Thoracic aorta (tissue), 2 donors: ENCODE measurements at places on chromosomes 7 and 10.

DNA sequence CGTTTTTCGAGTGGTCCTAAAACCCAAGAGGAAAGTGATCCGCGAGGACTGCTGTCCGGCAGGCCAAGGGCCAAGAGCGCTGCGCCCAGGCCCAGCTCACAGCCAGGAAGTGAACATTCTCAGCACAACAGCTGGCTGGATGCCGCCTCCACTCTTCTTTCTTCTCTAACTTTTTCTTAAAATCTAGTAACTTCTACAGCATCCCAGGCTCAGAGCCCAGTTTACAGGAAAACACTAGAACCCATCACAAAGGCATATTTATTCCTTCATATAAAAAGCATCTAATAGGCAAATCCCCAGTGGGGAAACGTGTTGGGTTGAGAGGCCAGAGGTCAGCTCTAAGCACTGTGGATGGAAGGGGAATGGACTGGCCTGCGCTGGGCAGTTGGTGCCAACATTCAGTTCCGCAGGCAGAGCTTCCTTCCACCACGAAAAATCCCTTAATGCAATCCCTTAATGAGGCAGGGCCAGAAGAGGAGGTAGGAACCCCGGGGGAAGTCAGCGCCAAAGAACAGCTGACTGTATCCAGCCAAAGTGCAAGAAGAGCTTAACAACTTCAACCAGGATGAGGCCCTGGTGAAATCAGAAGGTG is 74.8 kb downstream of the ZRANB1 start:
- DNase-seq = no peak

DNA sequence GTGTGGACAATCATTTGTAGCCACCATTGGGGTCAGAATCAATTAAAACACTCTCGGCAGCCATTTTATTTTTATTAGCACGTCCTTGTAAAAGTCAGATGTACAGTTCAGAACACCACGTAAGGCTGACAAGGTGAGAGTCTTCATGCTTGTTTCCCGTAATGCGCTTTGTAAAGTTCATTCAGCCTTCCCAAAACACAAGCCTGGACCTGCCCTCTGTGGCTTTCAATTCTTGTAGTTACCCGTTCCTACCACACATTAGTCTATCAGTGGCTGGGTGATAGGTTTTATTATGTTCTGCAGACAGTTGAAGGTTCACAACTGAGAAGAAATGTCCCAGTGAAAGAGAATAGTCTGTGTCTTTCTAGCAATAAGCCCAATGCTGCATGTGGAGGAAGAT is 35.4 kb downstream of the GAD2 start:
- DNase-seq = no peak

DNA sequence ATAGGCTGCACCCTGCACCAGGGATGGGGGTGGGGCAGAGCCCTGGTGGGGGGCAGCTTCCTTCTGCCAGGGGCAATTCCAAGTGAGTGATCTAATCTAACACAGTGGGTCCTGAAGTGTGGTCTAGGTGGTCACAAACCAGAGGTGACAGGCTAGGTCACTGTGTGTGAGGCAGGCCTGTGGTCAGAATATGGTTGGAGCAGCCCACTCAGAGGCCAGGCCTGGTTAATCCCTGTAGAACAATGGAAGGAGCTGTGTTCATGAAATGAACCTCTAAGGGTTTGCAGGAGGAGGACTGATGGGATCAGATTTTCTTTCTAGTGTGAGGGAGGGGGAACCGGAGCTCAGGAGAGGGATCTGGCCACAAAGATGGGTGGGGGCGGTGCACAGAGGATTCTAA is 10.0 kb upstream of the TSPAN14 start:
- DNase-seq = no peak

DNA sequence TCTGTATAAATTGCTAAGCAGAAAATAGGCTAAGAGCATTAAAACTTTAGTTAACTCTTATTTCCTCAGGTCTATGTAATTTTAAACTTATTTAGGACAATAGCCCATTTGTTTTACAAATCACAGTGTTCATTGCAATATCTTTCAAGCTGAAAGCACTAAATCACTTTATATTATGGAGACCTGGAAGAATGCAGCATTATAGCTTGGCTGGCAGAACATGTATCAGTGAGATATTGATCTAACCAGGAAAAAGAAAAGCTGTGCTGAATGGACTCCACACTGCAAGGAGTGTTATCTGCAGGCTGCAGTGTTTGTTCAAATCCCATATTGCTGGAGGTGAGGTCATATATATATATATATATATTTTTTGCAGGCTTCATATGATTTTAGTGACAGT is 517.5 kb downstream of the NRG3 start:
- DNase-seq = no peak

DNA sequence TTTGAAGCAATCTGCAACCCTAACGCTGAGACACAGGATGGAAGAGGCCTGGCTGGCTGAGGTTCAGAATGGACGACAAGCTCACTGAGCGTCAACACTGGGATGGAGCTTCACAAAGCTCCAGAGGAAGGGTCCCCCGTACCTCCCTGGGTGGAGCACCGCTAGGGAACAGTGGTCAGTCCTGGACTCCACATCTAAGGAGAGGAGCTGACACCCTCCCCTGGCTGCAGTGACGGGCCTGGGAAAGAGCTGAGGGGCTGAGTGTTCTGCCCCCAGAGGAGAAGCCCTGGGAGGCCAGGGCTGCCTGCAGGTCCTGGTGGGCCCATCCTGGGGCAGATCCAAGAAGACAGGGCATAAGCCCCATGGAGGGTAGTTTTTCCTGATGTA is 146.2 kb downstream of the ARHGAP22 start:
- DNase-seq = no peak

DNA sequence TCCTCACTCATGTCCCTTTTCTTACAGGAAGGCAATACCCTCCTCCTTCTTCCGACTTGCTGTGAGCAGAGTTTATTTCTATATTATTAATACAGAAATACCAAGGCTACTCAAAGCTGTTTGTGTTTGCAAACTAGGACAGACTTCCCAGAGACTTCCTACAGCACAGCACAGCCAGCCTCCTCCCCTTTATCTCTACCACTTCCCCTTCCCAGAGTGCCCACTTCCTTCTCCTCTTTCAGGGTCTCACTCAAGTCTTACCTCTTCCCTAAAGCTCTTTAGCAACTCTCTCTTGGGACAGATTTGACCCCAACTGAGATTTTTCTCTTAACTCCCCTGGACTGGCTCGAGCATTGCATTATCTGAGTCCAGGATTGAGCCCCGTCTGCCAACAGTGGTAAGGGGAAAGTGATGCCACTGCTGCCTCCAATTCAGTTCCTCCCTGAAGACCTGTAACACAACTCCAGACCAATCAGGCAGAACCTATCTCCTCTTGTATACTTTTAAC is 5.5 kb upstream of the LRGUK start:
- DNase-seq = no peak

GRCh38 chr7:44087911-44088838 is 5.8 kb upstream of the POLM start:
- peak; percentile 72 for DNase-seq

- no peak for DNase-seq
These were observed 36.3 kb downstream of the CALML3 start for GRCh38 chr10:5560817-5561703.

DNA sequence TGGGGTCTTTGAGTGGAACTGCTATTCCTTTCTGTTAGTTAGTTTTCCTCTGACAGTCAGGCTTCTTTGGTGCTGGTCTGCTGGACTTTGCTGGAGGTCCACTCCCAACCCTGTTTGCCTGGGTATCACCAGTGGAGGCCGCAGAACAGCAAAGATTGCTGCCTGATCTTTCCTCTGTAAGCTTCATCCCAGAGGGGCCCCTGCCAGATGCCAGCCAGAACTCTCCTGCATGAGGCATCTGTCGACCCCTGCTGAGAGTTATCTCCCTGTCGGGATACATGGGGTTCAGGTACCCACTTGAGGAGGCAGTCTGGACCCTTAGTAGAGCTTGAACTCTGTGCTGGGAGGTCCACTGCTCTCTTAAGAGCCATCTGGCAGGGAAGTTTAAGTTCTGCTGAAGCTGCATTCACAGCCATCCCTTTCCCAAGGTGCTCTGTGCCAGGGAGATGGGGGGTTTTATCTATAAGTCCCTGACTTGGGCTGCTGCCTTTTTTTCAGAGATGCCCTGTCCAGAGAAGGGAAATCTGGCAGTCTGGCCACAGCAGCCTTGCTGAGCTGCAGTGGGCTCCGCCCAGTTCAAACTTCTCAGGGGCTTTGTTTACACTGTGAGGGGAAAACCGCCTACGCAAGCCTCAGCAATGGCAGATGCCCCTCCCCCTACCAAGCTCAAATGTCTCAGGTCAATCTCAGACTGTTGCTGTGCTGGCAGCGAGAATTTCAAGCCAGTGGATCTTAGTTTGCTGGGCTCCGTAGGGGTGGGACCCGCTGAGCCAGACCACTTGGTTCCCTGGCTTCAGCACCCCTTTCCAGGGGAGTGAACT is 89.7 kb upstream of the CDK6 start:
- no peak for DNase-seq

GRCh38 chr10:30510932-30511700 is 77.1 kb downstream of the MAP3K8 start:
- no peak for DNase-seq

GRCh38 chr10:79184657-79185056 is 115.9 kb downstream of the ZMIZ1 start:
- DNase-seq = no peak
